ENCODE measurements at places on chromosomes 2 and 18.

DNA sequence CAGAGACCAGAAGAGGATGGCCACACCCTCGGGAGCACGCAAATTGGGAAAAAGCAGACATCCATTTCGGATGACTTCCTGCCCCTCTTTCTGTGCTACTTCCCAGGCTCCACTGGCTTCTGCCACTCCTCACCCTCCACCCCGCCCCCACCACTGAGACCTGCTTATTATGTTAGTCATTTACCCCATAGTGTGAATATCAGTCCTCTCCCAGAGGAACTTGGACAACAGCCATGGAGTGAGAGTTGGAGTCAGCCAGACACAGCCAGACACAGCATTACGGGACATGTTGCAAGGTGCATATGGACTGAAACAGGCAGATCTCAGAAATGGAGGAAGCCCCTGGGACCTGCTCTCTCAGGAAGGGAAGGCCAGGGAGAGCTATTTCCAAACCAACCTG, 51.8 kb downstream of the CTIF start:
- no peak for DNase-seq

GRCh38 chr2:79715338-79715737, 202.5 kb downstream of the CTNNA2 start:
- no peak for DNase-seq

DNA sequence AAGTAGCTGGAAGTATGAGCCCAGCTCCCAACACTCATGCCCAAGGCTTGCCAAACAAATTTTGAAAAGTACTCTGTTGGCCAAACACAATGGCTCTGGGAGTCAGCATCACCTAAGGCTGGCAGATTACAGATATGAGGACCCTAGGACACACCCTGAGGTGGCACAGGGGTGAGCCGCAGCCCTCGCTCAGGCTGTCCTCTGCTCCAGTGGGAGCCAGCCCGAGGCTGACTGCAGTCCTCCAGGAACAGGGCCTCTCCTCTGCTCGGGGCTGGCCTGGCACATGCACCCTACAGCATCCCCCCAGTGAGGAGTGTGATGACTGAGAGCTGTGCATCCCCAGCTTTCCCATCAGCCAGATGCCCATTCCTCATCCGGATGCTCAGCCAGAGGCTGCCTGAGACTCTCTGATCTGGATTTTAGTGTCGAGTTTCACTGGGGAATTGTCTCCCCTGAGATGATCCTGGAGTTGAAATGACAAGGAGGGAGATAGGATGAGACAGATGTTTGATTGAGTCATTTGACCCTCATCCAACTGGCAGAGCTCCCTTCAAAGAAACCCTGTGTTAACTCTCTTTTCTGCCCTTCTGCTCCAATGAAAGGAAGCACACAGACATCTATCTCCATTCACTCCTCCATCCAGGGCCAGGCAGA, 269.3 kb upstream of the NCKAP5 start:
- DNase-seq, result no peak

GRCh38 chr2:173184031-173185004, 108.7 kb downstream of the MAP3K20 start:
- no peak for DNase-seq

GRCh38 chr2:23772684-23773083, 154.2 kb downstream of the ATAD2B start:
- no peak for DNase-seq

GRCh38 chr2:32504877-32505478, 122.9 kb upstream of the TTC27 start:
- DNase-seq, result no peak

DNA sequence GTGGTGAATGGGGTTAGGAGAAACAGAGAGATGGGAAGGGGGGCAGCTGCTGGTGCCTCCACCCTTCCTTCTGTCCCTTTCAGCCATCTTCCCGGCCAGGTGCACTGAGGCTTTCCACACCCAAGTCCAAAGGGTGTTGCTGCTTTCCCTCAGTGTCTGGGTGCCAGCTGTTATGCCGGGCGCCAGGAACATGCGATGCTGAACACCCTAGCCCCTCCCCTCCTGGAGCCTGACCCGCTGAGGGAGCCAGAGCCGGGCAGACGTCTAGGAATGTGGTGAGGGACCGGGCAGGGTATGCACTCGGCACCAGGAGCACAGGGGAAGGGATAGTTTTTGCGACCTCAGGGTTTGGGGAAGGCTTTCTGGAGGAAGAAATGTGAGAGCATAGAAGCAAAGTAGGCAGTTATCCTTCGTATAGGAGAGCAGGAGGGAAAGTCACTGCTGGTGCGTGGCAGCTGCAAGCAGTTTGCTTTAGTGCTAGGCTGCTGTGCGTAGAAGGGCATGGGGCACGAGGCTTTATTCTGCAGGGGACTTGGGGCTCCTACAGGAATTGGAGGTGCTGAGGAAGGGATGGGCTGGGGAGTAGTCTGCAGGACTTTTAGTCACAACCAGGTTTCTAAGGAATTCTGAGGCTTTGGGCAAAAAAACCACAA, 147.7 kb downstream of the TSN start:
- no peak for DNase-seq

GRCh38 chr2:73642338-73643018, at the start of gene NAT8:
NAT8 (minus strand) TSS chr2:73642422; CDS start chr2:73641628, 794 bp downstream.
- DNase-seq, result no peak

DNA sequence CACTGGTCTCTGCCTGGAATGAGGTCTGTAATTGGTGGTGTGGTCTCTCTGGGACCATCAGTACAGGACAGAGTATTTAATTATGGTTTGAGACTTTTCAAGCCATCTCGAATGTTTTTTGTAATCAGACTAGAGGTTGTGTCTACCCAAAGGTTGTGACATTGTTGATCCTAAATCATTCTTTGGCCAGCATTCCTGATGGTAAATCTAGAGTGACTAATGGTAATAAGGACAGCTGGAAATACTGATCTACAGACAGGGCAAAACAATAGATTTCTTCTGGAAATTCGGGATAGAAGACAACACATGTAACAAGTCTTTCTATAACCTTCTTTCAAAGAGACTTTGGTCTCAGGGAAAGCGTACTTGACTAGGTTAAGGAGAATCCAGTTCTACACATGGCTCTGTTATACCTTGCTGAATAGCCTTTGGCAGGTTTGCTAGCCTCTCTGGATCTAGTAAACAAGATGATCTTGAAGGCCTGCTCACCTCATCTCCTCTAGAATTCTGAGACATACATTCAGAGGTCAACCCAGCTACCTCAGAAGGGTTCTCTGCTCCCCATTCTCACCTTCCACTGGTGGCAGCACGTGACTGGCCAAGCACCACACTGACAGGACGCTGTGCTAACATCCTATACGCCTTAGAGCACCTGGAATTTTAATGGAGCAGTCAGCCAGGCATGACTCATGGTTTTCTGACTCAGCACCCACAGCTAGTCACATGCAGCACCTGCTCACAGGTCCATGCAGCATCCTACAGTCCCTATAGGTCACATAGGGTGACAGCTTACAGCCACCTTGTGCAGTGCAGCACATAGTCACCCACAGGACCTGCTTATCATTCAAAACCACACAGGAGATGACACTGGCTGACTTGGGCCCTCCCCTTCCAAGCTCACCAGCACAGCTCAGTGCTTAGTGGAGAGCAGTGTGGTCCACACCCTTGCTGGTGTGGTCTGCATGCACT, 12.2 kb downstream of the PLB1 start:
- peak; percentile 32 for DNase-seq

DNA sequence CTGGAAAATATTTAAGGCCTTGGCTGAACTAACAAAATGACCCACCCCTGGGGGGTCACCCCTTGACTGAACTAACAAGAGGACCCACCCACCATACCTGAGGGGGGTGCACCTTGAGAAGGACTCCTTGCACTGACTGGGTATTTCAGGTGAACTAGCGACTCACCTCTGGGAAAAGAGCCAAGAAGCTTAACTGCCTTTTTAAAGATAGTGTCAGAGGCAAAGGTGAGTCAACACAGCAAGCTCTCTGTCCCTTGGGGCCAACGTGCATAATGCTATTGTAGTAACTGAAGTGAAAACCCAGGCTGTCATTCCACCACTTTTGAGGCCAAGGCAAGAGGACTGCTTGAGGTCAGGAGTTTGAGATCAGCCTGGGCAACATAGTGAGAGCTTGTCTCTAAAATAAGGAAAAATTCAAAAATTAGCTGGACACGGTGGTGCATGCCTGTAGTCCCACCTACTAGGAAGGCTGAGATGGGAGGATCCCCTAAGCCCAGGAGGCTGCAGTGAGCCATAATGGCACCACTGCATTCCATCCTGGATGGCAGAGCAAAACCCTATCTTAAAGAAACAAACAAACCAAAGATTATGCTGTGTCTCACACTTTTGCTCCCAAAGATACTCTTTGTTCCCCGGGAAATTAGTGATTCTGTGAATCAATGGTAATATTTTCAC, 36.4 kb upstream of the ZCCHC2 start:
- DNase-seq, result peak; percentile 52

DNA sequence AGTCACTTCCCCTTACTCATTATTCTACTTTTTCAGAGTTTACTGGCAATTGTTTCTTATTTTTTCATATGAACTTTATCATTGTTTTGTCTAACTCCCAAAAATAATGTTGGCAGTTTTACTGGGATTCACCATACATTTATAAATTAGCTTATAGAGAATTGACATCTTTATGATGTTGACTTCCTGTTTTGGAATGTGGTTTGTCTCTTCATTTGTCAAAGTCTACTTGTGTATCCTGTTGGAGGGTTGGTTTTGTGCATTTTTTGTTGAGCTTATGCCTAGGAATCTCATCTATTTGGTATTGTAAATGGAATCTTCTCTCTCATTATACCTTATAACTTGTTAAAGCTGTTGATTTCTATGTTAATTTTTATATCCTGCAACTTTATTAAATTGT, 16.4 kb downstream of the EPC2 start:
- no peak for DNase-seq

- no peak for DNase-seq
Observed at GRCh38 chr18:30328839-30329238, 713.7 kb downstream of the DSC3 start.

DNA sequence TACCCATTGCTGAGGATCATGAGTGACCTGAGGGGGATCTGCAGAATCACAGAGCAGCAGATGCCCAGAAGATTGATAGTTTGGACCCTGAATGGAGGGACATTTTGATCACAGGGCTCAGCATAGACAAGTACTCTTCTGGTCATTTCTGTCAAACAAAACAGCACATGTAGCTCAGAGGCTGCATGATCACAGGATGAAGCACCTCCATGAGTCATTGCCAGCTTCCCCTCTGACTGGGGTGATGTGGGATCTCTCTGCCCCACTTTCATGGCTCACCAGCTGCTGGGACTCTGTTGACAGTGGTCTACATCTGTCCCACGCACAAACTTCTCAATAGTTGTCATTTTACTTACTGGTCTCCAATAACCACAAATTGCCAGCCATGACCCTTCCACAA, 264.1 kb downstream of the RPIA start:
- no peak for DNase-seq

- no peak for DNase-seq
Observed at GRCh38 chr2:240429341-240429871, 6.1 kb upstream of the GPC1 start.

GRCh38 chr2:19120181-19120580, 238.2 kb downstream of the OSR1 start:
- DNase-seq, result no peak

GRCh38 chr2:72006188-72006736, 141.4 kb downstream of the CYP26B1 start:
- no peak for DNase-seq

GRCh38 chr2:161422816-161423403, 6.8 kb downstream of the TBR1 start:
- no peak for DNase-seq

GRCh38 chr2:71796174-71796593, 342.8 kb downstream of the DYSF start:
- DNase-seq, result no peak
